Left cardiac atrium (tissue), 4 donors: ENCODE measurements at places on chromosomes 2 and 18.

- DNase-seq: no peak
Observed at GRCh38 chr2:30425326-30425725, 21.7 kb upstream of the LCLAT1 start.

DNA sequence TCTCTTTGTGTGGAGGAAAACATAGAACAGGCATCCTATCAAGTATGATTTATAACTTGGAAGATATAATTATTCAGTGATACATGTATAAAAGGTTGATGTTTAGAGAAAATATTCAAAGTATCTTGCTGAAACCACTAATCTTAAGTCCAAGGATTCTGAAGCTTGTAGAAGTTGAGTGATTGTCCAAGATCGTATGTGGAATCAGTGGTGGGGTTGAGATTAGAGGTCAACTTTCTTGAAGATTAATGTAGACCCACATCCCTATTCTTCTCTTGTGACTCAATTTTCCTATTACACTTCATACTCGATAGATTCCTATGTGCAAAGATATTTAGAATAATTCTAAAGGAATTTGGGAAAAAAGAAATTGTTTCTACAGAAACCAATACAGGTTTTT lies 1565.9 kb upstream of the ACVR2A start:
- DNase-seq: no peak

GRCh38 chr2:224883172-224883516 lies 159.1 kb downstream of the DOCK10 start:
- no peak for DNase-seq

DNA sequence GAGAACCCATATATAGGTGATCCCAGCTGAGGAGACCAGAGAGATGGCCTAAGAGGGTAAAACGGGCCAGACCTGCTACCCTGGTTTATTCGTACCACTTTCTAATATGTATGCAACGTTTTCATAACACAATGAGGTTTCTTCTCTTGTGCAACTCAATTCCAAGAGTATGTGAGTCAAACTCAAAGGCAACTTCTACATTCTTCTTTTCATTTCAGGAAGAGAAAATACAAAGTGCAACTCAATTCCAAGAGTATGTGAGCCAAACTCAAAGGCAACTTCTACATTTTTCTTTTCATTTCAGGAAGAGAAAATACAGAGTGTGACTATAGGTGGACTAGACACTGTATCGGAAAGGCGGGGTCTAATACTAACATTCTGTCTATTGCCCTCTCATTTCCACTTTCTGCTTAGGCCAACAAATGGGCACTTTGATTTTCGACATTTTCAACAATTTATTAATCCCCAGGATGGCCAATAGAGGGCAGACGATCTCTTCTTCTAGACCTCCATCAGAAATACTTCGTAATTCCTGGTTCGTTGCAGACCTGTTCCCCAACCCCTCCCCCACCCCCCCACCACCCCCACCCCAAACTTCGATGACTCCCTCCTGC lies 3.7 kb upstream of the CRIM1 start:
- DNase-seq: no peak

DNA sequence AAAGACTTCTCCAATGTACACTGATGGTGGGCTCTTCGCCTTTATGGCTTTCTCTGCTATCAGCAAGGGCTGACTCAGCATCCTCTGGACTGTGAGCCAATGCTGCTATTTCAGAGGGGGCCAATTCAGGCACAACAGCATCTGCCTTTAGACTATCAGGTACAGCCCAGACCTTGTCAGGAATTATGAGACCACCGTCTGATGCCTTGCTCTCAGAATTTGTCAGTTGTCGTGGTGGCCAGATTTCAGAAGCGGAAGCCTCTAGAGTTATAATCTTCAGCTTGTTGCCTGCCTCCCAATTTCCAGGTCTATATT lies 92.7 kb downstream of the ALPK2 start:
- DNase-seq: no peak
